ENCODE measurements at places on chromosomes 4 and X.

DNA sequence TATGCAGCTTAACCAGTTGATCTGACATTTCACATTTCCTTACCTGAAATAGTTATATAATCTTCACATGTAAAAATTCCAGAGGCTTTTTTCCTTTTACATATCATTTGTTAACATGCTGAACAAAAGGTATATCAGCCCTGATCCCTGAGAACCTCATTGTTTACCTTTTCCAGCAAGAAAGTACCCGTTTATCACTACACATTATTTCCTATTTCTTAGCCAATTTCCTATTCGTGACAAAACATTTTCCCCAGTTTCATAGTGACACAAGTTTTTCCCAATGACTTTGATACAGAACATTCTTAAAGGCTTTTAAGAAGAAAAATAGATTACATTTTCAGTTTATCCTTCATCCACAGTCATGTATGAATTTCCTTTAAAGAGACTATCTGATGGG lies 86.6 kb upstream of the DKK2 start:
- DNase-seq: no peak

- no peak for DNase-seq
These were observed 608.3 kb upstream of the PCDH10 start for GRCh38 chr4:132540797-132541196.

DNA sequence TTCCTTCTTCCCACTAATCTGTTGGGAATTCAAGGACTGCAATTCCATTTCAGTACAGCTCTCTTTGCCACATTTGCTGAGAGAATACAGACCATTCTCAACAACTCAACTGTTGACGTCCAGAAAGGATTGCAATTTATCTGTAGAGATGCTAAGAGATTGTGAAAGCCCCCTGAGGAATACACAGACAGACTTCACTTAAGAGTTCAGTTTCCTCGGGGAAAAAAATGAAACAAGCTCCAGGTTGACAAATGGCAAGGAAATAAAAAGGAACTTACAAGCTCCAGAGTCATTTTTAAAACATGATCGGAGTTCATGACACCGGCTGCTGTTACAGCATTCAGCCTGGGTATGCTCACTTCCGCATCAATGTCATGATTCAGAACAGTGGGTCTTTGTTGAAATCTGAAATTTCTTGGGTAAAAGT lies 13.8 kb downstream of the TLR10 start:
- DNase-seq: no peak

DNA sequence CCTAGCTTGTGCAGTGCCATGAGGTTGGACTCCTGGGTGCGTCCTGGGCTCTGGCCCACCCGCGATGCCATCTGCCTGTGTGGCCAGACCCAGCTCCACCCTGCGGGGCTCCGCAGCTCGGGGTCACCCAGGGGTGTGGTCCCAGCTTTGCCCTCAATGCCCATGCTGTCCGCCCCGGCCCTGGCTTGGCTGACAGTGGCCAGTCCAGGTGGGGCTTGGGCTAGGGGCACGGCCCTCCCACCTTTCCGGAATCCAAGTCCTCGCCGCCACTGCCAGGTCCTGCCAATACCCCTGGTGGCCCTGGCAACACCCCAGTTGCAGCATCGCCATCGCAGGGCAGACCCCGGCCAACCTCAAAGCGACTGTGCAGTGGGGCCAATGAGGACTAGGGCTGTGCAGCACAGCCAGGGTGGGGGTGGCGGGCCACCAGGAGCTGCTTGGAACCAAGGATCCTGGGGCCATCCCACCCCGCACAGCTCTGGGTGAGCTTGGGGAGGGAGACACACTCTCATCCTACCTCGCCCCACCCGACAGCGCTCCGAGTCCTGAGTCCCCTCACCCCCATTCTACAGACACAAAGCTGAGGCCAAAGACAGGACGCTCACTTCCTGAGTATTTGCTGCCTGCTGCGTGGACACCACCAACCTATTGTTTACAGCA lies 80.9 kb downstream of the ZNF718 start:
- no peak for DNase-seq

GRCh38 chrX:75366861-75367260 lies 93.0 kb downstream of the UPRT start:
- no peak for DNase-seq

- no peak for DNase-seq
These were observed 39.4 kb downstream of the STIM2 start for GRCh38 chr4:26899991-26900390.

GRCh38 chrX:136754651-136755050 lies 26.1 kb downstream of the ARHGEF6 start:
- DNase-seq: no peak

DNA sequence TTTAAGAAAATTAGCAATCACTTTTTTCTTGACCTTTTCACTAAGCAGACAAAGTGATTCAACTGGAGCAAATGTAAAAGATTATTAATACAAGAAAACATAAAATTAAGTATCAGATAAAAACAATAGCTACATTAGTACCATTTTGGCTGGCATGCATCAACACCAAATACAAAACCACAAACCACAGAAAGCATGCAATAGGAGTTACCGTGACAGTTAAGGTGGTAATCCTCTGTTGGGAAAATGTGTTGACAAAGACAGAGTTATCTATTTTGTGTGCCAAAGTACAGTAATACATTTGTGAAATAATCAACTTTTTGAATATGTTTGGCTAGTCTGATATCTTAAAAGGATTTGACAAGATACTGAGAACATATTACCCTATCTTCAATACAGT lies 89.8 kb upstream of the ETNPPL start:
- no peak for DNase-seq

DNA sequence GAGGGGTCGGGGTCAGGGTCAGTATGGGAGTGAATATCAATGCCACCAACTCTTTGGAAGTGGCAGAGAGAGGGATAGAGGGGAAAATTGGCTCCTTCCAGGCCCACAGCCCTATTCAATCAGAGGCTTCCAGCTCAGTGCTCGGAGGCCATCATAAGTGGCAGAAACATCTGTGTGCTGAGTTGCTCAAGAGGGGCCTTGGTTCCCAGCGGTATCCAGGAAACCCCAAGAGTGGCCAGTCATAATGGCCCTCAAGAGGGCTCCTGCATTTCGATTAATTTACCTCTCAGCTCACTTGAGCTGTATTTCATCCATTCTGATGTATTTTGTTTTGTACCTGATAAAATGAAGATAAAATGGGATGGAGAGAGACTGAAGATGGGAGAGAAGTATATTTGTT lies 154.3 kb upstream of the EOLA2 start:
- no peak for DNase-seq

DNA sequence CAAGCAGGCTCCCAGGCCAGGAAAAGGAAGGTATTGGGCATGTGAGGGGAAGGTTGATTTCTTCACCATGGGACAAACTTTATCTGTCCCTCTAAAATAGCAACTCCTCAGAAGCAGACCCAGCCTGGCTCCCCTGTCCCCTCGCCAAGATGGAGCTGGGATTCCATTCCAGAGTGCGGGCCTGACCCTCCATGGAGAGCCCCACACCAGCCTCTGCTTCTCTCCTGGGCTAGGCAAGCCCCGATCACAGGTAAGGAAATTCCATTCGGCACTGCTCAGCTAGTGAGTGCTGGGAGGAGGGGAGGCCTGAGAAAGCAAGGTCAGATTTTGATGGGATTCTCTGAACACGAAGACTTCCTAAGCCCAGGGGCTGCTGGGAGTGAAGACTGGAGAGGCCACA lies 98.4 kb downstream of the EFNB1 start:
- DNase-seq: no peak

GRCh38 chr4:123555233-123555806 lies 158.7 kb downstream of the SPRY1 start:
- no peak for DNase-seq

DNA sequence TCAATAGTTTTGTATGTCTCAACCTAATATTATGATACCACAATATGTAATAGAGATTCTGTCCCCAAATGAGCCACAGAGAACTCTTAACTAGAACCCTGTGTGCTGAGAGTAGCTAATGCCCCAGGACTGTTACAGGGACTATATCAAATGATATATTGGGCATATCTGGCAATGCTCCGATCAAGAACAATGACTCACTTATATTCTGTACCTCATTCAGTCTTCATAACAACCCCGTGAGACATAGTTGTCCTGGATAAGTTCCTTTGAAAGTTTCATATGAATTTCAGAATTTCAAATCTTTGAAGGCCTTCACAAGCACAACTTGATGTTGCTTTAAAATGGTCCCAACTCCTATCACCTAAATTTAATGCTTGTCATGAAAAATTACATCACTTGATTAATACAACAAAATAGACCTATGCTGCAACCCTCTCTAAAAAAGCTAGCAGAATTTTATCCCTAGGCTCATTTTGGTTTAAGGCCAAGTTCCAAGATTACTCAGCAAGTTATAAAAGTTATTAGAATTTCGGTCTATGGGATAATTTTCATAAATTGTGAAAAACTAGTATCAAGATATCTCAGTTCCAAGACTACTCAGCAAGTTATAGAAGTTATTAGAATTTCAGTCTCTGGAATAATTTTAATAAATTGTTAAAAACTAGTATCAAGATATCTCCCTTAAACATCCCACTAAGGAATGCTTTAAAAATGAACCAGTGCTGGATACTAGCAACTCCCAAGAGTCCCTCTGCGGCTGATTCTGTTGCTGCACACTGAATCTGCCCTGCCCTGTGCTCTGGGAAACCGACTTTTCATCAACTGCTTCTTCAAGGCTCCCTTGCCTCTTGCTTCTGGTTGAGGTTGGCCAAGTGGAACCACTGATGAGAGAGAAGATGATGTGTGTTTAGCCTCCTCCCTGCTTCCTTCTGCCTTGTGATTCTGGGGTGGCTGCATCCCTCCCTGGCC lies 6.0 kb upstream of the ANXA3 start:
- no peak for DNase-seq

DNA sequence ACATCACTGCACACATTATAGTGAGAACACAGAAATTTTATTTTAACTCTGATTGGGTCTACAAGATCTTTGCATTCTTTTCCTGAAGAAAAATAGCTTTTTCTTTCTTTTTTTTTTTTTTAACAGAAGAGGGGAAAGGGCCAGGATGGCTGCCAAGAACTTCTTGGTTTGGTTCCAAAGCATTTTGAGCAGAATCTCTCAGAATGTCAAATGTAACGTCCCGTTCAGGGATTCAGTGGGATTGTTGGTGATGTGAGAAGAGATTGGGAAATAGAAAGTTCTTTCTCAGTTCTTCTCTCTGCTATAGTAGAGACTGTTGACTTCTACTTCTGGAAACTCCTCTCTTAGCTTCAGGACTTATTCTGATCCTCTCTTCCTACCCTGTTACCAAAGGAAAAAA lies 70.9 kb upstream of the CBR4 start:
- no peak for DNase-seq

DNA sequence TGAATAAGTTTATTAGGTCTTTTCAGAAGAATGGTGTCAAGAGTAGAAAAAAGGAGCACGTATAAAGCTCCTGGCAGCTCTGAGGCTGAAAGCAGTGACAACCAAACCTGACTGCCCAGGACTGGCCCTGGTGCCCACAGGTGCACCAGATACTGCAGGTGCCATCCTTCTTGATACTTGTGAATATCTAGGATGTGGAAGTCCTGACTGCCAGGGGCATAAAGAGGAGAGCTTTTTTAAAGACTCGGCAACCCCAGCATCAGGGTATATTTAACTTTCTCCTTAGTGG lies 60.7 kb downstream of the TMEM150C start:
- no peak for DNase-seq

GRCh38 chr4:86965019-86965976 lies 30.5 kb downstream of the AFF1 start:
- DNase-seq: no peak

- DNase-seq: no peak
These were observed 435.8 kb downstream of the MAGEB5 start for GRCh38 chrX:26651755-26652154.

GRCh38 chrX:153972368-153973126 lies at the start of gene TMEM187:
Gene TMEM187 (plus strand): TSS chrX:153972754. CDS start chrX:153982063, 9,309 bp downstream.
- peak; percentile 58 for DNase-seq

GRCh38 chr4:175656649-175657048 lies 155.4 kb downstream of the GPM6A start:
- no peak for DNase-seq

GRCh38 chrX:2931612-2932011 lies 2.5 kb upstream of the ARSD start:
- no peak for DNase-seq

DNA sequence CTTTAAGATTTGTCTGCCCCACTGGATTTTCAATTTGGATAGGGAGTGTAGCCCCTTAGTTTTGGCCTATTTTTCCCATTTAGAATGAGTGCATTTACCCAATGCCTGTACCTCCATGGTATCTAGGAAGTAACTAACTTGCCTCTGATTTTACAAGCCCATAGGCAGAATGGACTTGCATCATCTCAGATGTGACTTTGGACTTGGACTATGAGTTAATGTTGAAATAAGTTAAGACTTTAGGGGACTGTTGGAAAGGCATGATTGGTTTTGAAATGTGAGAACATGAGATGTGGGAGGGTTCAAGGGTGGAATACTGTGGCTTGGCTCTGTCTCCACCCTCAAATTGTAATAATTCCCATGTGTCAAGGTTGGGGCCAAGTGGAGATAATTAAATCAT lies 2480.2 kb downstream of the PCDH7 start:
- DNase-seq: no peak

DNA sequence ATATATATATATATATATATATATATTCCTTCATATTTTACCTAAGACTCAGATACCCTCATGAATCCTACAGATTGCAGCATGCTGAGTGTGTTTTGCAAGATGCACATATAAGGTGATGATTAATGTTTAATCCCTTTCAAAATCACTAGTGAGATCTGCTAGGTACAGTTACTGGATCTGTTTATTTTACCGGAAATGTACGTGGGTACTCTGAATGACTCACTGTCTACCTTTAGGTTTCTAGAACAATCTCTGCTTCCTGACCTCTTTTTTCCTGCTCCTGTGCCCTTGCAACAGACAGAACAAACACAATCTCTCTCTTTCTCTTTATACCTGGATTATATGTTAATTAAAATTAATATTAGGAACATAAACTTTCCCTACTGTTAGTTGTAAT lies 379.6 kb downstream of the FAM133A start:
- DNase-seq: no peak

DNA sequence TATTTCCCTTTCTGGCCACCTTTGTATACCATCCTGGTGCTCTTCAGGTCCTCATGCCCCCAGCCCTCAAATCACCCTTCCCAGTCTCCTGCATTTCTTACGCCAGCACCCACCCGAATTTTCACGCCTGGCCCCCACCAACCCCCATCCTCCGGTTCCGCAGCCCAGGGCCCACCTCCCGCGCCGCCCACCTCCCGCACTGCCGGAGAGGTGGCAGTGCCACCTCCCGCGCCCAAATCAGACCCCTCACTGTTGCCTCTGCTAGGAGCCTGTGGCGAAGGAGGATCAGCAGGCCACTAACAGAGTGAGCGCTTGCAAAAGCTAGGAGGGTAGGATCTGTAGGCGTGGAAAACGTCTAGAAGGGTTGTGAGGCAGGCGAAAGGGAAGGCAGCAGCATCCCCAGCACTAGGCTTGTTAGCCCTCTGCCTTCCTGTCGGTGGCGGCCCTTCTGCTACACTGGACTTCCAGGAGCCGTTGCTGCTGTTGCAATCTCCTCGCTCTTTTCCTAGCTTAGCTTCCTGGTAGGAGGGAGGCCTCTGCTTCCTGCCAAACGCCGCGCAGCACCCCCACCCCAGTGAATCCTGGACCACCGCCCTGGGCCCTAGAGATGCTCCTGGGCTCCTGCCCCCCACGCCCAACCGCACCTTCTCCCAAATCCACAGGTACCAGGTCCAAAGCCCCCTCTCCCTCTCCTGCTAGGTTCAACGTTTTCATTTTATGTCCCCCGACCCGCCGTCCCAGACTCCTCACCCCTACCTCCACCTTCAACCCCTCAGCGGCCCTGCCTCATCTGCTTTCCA lies 51.0 kb downstream of the SPIN2B start:
- DNase-seq: no peak

GRCh38 chr4:149291463-149291862 lies 524.2 kb downstream of the IQCM start:
- no peak for DNase-seq

- no peak for DNase-seq
These were observed 566.3 kb downstream of the IL15 start for GRCh38 chr4:142202404-142203332.

All from stimulated activated CD8-positive, alpha-beta memory T cell treated with anti-CD3 and anti-CD28 coated beads, Interleukin-15, amount 100 ng/mL, for 1 hour (primary cell).